GOT3 (cell line): ENCODE measurements at places on chromosomes 1 and 21.

DNA sequence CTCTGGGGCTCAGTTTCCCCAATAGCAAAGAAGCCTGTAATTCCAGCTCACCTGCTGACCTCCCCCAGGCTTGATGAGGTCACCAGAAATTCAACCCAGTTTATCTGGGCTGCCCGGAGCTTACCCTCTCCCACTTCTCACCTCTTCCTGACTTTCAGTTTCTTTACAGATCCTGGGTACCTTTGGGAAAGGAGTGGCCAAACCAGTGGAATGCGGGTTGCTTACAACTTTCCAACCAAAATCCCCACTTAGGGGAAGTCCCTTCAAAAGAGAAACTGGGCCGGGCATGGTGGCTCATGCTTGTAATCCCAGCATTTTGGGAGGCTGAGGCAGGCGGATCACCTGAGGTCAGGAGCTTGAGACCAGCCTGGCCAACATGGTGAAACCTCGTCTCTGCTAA lies 5.9 kb upstream of the MARCKSL1 start:
- no peak for DNase-seq

- no peak for DNase-seq
These were observed 28.4 kb upstream of the C1orf159 start for GRCh38 chr1:1144122-1144842.

GRCh38 chr1:67760030-67760821 lies 73.0 kb downstream of the GNG12 start:
- no peak for DNase-seq

DNA sequence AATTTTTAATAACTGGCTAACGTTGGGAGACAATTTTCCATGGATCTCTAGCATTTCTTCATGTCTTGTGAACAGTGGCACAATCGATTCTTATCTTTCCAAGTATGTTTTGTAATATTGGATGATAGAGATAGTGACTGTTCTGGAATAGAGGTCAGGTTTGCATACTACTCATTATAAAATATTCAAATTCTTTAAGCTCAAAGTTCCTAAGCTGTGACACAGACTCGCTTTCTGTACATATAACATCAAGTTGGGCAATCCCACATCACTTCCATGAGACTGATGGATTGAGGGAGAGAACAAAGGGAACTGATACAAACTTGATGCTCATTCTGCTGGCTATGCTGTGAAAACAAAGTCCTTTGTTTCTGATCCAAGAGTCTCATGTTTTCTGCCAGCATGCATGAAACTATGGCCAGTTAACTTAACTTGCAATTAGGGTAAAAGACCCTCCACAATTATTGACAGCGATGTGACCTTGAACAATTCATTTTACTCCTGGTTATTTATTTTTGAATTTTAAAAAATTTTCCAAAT lies 392.4 kb downstream of the TTLL7 start:
- DNase-seq, result no peak

GRCh38 chr1:168243198-168243597 lies 17.4 kb downstream of the SFT2D2 start:
- no peak for DNase-seq

GRCh38 chr1:225941187-225941941 lies at the start of gene LEFTY2:
TSS of gene LEFTY2 (minus strand) at chr1:225941220. CDS start at chr1:225941140, 80 bp downstream.
- DNase-seq, result no peak

DNA sequence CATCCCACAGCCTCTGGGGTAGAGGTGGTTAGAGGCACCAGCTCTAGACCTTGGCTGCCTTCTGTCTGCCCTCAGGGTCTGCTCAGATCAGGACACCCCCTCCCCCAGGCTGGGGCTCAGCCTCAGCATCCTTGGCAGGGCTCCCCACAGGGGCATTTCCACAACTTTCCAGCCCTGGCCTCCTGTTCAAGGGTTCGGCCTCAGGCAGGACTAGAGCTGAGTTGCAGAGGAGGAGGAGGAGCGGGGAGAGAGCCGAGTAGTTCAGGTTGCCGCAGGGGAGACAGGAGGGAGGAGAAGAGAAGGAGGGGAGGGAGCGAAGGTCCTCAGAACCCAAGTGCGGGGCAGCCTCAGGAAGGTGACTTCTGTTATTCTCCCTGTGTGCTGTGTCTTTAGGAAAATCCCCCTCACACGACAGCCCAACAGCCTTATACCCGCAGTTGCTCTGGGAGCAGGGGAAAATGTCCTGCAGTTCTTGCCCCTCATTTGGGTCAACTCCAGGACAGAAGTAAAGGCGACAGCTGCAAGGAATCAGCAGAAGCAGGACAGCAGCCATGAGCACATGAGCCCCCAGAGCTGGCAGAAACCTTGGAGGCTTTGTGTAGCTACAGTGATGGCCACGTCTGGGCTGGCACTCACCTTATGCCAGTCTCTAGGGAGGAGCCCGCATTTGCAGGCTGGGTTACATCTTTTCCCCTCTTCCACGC lies 46.5 kb upstream of the TENT5B start:
- DNase-seq, result no peak
